ENCODE measurements at places on chromosomes 3 and 15.
A peak's percentile ranks its signal among the peaks of the same experiment; 100 is the strongest.

DNA sequence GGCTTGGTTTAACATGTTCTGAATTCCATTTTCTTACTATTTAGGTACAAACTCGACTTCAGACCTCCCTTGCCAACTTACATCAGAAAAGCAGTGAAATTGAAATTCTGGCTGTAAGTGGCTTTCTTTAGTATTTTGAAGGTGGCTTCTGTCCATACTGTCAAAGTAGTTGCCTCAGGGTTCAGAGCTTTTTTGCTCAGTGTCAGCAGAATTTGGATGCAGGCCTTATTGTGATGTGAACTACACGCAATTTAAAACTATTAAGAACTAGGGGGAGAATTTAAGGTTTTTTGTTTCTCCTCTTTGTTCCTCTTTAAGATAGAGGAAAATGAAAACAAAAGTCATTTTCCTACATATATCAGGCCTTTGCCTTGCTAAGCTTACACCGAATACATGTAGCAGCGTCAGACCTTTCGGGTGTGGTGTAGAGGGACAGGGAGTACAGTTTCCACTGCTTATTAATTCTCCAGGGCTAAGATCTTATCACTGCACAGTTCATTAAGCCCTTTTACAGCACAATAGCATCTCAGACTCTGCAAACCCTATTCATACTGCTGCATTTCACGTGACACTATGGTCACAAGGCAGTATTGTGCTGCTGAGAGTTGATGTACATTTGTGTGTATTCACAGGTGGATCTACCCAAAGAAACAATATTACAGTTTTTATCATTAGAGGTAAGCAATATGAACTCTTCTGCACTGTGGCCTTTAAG lies 6.7 kb downstream of the SRP14 start:
- DNase-seq = no peak

GRCh38 chr3:94089126-94089525 lies 26.3 kb downstream of the NSUN3 start:
- no peak for DNase-seq

DNA sequence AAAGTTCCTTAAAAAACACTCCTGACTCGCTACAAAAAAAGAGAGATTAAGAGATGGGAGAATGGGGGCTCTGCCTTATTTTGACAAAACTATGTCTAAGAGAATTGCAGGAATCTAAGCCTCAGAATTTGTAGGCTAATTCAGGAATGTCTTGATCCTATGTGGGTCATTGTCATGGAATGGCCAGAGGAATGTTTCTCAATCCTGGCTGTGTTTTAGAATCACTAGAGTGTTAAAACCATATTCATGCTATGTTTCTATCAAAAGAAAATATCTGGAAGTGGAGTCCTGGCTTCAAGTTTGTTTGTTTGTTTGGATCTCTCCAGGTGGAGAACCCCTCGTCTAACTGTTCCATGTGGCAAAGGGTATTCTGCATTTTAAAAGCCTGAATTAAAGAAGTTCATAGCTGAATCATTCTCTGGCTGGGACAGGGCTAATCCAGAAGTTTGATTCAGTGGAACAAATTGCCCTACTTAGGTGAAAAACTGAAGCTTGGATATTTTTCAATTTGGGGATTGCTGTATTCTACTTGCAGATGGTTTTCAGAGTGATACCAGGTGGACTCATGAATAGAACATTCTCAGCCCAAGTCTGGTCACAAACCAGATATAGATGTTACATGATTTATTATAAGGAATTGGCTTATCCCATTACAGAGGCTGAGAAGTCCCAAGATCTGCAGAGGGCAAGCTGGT lies 28.2 kb downstream of the GJD2 start:
- peak; percentile 74 for DNase-seq

GRCh38 chr3:156433910-156434309 lies 121.0 kb downstream of the SSR3 start:
- DNase-seq = no peak

- no peak for DNase-seq
These were observed 604.9 kb upstream of the CFAP20DC start for GRCh38 chr3:59654480-59655417.

- no peak for DNase-seq
These were observed 27.3 kb upstream of the DUSP7 start for GRCh38 chr3:52083556-52084087.

DNA sequence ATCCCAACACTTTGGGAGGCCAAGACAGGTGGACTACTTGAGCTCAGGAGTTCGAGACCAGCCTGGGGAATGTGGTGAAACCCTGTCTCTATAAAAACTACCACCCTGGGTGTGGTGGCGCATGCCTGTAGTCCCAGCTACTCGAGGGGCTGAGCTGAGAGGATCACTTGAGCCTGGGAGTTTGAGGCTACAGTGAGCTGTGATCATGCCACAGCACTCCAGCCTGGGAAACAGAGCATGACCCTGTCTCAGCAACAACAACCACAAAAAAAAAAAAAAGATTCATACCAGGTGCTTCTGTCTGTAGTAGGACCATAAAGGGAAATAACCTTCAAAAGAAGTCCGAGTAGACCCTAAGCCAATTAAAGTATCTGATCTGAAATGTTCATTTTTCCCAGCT lies 94.5 kb downstream of the SERPINI1 start:
- DNase-seq = no peak

DNA sequence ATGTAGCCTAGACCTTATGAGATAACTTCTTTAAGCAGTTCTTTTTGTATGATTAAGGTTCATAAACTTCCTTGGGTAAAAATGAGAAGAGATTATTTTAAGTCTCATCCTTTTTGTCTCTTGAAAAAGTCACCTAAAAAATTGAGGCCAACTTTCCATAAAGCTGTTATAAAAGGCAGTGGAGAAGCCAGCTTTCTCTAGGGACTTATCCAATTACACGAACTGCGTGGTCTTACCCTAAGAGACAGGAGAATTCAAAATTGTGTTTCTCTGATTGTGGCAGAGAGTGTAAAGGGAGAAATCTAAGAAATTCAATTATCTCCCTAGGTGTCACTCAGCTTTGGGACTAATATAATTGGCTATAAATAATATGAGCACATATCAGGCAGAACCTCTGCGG lies 262.0 kb downstream of the SHOX2 start:
- DNase-seq = no peak

Measured in fibroblast of skin of scalp (primary cell).